T-helper 1 cell (primary cell): ENCODE measurements at places on chromosomes 12 and 14.

DNA sequence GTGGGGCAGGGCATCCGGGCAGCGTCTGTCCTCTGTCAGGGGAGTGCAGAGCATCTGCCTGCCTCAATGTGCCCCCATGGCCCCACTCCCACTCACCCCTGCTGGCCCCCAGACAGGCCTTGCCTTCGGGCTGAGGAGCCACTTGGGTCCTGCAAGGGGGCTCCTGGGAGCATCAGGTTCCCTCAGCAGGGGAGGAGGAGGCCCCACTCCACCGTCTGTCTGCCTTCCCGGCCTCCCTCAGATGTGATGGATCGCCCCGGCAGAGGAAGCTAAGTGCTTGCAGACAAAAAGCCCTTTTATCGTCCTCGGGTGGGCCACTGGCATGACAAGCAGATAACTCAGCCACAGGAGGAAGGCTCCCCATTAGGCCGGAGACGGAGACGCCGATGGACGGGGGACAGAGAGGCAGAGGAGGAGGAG, 35.1 kb downstream of the NCOR2 start:
- no peak for DNase-seq

- DNase-seq = no peak
Observed at GRCh38 chr12:15389561-15389960, 67.3 kb downstream of the PTPRO start.

- DNase-seq = peak; percentile 48
Observed at GRCh38 chr12:3885277-3886094, 12.3 kb upstream of the PARP11 start.

GRCh38 chr12:110355073-110355472, 48.4 kb downstream of the ANAPC7 start:
- no peak for DNase-seq

GRCh38 chr12:73902260-73902659, 635.4 kb upstream of the ATXN7L3B start:
- DNase-seq = no peak

DNA sequence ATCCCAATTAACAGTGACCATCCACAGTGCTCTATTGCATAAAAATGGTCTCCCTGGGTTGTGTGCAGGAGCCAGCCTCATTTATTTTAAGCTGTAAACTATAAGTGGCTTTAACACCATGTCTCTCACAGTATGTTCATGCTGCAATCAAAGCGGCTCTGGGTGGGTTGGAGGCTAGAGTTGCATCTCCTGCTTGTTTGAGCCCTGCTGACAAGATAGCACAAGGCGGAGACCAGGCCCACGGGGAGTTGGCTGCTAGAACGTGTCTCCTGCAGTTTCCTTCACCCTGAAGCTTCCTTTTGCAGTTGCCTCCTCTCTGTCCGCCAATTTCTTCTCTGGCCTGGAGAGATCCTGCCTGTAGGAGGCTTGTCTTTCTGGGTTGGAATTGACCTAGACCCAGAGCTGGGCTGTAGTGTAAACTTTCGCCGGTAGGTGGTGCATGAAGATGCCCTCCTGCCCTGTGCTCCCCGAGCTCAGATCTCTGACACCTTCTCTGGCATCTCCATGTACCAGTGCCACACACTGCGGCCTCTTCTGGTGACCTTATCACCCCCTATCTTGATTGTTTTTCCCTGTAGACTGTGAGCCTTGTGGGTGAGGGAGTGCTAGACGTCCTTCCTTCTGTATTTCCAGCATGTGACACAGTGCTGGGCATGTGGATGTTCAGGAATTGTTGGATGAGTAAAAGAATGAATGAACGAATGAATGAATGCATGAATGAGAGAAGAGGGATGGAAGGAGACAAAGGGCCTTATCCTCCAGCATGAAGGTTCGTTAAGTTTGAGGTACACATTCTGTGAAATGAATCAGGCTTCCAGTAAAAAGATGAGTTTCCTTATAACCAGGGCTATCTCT, 10.4 kb downstream of the OTUB2 start:
- DNase-seq = peak; percentile 35

DNA sequence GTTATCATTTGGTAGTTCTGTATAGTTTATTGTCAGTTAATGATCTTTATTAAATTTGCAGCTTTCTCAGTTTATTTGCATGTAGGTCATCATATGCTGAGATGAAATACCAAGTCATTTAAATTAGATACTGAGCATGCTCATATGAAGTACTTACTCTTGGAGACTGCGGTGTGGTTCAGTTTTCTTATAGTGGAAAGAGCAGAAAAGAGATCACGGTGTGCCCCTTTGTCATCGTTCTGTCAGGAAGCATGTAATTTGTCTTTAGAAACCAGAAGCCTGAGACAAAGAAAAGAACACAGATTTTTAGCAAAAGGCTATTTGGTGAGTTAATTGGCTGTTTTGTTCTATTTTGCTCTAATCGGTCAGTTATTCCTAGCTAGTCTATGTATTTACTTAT, 75.6 kb downstream of the PLEKHA5 start:
- DNase-seq = no peak

DNA sequence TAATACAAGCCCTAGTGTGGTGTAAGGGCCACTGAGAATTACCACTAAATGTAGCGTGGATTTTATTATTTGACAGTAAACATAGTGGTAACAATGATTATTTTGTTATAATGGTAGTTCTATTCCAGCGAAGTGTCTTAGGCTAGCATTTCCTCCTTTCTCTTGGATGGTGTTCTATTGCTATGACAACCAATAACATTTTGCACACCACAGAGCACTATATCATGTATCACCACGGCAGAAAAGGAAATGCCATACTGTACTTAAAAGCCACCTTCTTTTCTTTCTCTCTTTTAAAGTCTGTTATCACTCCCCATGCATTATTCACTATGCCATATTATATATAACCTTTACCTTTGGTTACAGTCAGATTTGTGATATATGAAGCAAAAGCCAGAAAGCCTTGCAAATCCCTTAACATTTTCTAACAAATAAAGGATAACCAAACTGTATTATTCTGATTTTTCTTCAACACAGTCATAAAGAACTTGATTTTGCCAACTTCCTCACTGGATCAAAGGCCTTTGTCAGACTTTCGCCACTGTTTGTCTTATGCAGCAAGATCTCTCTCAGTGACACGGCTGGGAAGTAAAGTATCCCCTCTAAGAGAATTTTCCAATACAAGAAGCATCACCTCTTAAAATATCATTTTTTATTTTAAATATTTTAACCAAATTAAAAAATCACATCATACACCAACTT, 195.8 kb downstream of the FOXN3 start:
- DNase-seq = no peak

DNA sequence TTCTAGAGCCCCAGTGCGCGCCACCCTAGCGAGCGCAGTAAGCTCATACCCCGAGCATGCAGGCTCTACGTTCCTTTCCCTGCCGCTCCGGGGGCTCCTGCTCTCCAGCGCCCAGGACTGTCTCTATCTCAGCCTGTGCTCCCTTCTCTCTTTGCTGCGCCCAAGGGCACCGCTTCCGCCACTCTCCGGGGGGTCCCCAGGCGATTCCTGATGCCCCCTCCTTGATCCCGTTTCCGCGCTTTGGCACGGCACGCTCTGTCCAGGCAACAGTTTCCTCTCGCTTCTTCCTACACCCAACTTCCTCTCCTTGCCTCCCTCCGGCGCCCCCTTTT, 791 bp downstream of the TMEM233 start:
- no peak for DNase-seq

DNA sequence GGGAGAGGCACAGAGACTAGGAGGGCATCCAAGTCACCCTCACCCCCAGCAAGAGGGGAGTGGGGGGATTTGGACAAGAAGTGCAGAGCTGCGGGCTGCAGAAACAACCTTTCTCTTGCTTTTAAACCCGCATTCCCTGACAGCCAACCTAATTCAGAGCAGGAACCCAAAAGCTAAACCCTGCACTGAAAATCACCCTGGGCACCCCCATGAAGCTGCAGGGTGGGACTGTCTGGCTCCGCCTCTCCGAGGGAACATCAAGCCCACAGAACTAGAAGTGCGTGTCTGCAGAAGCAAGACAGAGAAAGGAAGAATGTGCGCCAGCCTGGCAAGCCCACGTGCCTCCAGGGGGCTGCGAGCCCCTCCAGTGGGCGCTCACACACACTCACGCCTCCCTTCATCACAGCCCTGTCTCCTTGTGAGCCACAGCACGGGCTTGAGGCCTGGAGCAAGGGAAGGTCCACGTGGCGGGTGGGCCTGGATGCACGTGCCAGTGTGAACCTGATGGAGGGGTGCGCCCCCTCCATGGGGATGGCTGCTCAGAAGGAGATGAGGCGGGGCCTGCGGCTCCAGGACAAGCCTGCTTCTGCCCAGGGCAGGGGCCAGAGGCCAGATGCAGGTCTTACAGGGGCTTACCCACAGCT, 27.8 kb upstream of the PNMA1 start:
- no peak for DNase-seq

GRCh38 chr12:57142121-57142520, 5.3 kb downstream of the LRP1-AS start:
- no peak for DNase-seq

- DNase-seq = peak; percentile 18
Observed at GRCh38 chr14:22099942-22100763, 426.5 kb upstream of the OR4E1 start.

DNA sequence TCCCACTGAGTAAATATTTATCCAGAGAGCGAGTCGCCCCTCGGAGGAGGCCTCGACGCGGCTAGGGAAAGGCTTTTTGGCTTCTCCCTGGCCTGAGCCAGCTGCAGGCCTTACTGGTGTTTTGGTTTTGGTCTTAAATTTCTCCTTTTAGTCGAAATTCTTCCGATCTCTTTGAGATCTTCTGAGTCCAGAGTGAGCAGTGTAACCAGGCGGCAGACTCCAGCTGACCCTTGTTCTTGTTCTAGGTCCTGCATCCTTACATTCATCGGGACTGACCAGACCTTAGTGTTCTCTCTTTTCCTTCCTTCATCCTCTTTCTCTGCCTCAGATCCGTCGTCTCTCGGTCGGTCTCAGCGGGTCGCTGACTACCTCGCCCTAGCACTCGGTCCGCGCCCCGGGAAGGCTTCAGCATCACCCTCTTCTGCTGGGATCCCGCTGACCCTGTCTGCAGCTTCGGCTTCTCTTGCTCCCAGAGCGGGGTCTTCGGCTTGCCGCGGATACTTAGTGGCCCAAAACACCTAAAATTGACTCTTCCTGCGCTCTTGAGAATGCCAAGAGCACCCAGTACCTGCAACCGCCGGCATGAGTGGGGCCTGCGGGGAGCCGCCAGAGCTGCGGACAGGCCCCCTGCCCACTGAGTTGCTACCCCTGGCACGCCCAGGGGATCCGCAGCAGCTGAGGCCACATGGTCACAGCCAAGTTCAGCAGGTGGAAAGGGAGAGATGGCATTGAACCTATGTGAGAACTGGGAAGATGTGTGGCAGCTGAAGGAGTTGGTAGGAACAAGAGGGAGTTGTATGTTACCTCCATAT, 2.4 kb upstream of the PAX9 start:
- no peak for DNase-seq

GRCh38 chr14:100286484-100287191, 19.6 kb downstream of the SLC25A29 start:
- DNase-seq = no peak

- no peak for DNase-seq
Observed at GRCh38 chr12:15806826-15807225, 17.6 kb upstream of the EPS8 start.

GRCh38 chr12:124776125-124776513, 87.5 kb downstream of the SCARB1 start:
- DNase-seq = no peak

DNA sequence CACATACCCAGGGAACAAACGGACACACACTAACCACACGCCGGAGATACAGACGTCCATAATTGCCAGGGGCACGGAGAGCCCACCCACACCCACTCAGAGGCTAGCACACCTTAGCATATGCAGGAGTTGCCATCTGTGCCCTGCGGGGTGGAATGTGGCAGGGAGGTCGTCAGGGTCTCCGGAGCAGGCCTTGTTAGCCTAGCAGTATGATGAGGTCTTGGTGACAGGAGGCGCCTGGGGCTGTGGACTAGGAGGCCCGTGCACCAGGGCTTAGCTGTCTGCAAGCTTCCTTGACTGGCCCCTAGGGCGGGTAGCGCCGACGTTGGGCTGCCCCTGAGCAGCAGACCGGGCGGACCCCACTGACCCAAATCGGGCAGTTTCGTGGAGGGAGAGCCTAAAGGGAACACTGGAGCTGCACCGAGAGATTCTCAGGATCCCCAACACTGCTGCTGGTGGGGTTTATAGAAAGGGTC, 10.0 kb downstream of the STAC3 start:
- no peak for DNase-seq

DNA sequence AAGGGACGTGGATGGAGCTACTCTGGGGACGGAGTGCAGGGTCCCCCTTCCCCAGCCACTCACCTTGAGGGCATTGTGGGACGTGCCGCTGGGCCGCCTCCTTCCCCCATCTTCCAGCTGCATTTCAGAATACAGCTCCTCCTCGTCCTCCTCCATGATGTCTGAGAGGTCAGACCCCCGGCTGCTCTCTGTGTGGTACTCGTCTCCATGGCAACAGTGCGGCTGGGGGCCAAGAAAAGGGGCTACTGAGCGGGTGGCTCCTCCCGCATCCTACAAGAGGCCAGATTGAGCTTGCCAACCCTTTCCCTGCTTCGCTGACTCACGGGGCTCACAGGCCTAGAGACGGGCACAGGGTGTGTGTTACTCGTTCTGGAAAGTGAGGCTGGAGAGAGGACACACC, 90.4 kb downstream of the PIWIL1 start:
- DNase-seq = no peak

GRCh38 chr12:31488737-31489338, 102.1 kb downstream of the DENND5B start:
- DNase-seq = no peak

- no peak for DNase-seq
Observed at GRCh38 chr12:119695034-119695433, 27.1 kb downstream of the PRKAB1 start.

GRCh38 chr14:24231263-24232120, 675 bp downstream of the NEDD8 start:
- DNase-seq = no peak

DNA sequence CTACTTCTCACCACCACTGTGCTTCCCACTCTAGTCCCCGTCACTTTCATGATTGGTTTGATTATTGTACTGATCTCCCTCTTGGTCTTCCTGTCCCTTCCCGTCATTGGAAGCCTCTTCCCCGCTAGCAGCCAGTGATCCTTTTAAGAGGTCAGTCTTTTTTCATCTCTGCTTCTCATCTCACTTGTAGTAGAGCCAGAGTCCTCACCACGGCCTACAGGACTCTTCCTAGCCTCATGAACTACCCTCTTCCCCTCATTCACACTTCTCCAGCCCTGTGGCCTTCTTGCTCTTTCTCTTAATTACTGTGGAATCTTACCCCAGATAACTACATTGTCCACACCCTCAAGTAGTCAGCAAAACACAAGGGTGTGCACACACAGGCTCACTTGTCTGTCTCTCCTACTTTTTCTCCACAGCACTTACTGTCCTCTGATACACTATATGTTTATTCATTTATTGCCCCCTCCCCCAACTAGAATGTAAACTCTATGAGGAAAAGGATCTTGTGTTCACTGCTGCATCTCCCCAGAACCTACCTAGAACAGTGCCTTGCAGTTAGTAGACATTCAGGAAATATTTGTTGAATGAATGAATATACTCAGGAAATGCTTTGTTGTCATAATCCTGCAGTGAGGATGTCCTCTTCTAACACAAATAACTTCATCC, 66.3 kb downstream of the CKB start:
- DNase-seq = no peak

GRCh38 chr12:19039515-19039914, 90.0 kb upstream of the PLEKHA5 start:
- no peak for DNase-seq

GRCh38 chr14:51382506-51382905, 142.5 kb downstream of the TMX1 start:
- DNase-seq = no peak
